ENCODE measurements at places on chromosomes 5 and 9.

- no peak for DNase-seq
Measured at GRCh38 chr5:88734983-88735382, 148.0 kb downstream of the MEF2C start.

GRCh38 chr5:139146809-139147482, 51.2 kb downstream of the SIL1 start:
- no peak for DNase-seq

DNA sequence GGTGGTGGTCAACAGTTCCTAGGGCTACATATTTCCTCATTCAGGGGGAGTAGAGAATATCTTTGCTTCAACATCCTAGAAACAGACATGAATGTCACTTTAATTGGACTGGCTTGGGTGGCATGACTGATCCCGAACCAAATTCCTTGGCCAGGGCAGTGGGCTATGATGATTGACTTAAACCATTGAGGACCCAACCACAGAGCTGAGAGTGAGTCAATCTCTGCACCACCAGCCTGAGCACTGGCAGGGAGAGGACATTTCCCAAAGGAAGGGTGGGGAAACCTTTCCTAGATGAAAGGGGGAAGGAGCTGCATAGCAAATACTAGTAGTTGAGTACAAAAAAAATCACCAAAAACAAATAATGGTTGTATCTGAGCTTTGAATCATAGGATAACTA, 52.8 kb upstream of the ENTREP1 start:
- DNase-seq: no peak

DNA sequence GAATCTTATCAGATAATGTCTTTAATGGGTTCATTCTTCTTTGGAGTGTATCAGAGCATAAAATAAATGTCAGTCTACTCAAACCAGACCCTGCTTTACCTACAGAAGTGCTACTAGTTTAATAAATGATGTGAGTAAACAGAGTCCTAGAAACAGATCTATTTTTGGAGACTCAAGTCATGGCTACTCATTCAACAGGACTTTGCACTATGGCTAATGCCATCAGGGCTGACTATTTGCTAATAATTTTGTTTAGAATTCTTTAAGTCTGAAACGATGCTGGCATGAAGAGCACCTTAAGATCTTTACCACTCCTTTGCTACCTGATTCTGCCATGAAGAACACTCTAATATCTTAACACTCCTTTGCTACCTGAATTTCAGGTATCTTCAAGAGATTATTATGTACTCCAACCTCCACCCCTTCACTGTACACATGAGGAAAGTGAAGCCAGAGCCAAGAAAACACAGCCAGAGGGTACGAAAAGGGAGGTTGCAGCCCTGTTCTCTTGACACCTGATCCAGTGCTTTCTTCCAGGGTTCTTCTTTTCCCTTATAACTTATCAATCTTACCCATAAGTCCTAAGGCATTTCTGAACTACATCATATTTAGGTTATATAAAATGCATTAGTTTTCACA, 62.4 kb downstream of the ZNF608 start:
- no peak for DNase-seq

- no peak for DNase-seq
Measured at GRCh38 chr5:75848077-75848476, 130.8 kb upstream of the POC5 start.

All from germinal center (tissue), 1 donor.